GM20000 (cell line): ENCODE measurements at places on chromosomes 16 and 17.

DNA sequence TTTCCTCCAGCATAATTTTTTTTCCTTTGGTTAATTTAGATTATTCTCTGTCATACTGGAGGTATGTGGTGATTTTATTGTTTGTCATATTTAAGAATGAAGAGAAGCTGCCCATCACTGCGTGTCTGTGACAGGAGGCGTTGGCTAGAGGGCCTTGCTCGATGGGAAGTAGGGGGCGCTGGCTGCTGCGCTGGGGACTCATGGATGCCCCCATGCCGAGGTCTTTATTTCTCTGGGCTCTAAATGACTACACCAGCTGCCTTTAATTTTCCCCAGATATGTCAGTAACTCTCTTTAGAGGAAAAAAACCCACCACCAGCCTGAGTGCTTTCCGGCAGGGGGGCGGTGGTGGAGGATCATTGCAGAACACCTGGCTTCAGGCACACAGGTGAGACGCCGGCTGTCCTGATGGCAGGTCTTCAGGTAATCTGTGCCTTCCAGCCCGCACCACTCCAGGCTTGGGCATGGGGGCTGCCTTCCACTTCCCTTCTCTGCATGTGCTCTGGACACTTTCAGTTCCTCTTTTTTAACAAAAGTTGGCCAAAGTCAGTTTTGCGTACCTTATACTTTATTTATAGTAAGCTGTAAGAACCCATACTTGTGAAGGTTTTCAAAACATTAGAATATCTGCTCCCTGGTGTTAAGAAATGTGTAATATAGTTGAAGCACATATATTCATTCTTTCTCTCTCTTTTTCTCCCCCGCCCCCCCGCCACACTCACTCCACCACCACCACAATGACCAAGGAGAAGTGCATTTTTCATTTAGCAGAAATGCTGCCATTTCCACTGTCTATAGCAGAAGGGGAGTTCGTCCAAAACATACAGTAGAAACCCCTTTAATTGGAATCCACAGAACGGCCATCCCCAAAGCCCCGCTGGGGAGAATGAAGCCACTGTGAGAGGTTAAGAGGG lies 192.7 kb downstream of the RPTOR start:
- DNase-seq: peak; percentile 84

DNA sequence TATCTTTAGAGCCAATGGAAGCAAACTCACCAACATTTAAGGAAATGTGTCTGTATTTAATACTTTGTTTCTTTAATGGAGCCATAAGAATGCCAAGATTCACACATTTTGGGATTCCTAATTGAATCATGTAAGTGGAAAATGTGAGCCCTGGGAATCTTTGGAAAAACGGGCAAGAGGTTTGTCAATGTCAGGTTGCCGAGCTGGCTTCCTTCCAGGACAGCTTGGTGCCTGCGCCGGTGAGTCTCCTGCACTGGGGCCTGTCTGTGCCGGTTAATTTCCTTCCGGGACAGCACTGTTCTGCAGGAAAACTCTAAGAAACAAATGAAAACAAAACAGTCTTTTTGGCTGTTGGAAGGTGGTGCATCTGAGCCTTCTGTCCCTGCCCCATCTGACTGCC lies 210.6 kb downstream of the HAPSTR1 start:
- no peak for DNase-seq

DNA sequence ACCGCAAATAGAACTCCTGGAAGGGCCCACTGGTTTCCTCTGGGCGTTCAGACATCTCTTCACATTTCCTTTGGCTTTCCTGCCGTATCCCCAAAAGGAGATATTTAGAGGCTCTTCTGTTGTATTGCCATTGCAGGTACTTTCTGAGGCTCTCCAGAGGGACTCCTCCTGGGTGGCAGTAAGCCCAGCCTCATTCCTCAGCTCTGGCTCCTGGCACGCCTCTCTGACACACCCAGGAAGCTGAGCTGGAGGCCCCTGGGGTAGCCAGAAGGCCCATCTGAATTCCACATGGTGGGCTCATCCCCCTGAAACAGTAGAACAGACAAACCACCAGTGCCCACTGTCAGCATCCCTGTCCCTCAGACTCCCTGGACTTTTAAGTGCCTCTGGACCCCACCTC lies 206.7 kb downstream of the PARN start:
- no peak for DNase-seq

- no peak for DNase-seq
These were observed 17.2 kb downstream of the USP7 start for GRCh38 chr16:8946544-8946943.

- DNase-seq: no peak
These were observed 25.4 kb upstream of the KRT20 start for GRCh38 chr17:40910441-40910841.

DNA sequence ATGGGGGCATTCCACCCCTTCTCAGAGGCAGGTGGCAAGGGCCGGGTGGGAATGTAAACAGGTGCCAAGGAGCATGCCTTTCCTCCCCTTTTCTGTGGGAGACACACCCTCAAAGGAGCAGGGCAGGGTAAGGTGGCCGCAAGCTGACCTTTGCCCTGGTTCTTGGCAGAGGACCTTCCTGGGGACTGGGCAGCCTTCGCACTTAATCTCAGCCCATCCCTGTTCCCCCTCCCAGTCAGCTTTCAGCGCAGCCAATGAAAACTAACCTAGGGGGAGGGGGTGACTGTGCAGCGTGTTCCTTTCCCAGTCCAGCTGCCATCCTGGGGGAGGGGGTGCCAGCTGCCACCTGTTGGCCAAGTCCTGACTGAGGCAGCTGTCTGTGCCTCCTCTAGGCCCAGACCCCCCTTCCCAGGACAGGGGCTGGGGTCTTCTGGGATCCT lies 2.8 kb downstream of the TRAF4 start:
- DNase-seq: no peak

GRCh38 chr16:9380221-9380620 lies 288.8 kb downstream of the HAPSTR1 start:
- no peak for DNase-seq

DNA sequence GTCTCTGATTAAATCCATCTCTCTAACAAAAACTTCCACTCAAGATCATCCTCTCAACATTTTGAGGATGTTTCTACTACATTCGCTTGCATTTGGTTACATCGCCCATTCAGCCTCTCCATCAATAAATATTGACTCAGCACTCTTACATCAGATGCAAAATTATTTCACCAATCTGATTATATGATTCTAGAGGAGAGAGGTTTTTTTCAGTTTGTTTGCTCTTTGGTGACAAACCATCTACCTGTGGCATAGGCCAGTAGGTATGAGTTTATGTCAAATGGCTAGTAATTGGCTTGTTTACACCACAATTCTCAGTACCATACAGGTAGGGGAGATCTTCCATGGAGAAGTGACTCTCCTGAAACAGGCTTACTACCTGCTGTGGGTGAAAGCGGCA lies 52.3 kb downstream of the TOX3 start:
- DNase-seq: no peak

- no peak for DNase-seq
These were observed 64.5 kb downstream of the BANP start for GRCh38 chr16:88015806-88016140.

DNA sequence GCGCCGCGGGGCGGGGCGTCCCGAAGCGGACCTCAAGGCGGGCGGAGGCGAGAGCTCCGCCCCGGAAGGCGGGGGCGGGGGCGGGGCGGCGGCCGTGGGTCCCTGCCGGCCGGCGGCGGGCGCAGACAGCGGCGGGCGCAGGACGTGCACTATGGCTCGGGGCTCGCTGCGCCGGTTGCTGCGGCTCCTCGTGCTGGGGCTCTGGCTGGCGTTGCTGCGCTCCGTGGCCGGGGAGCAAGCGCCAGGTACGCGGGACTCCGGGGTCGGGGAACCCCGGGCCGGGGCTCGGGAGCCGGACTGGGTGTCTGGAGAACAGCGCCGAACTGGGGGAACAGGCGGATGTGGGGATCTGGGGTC lies at the start of gene TNFRSF12A:
Gene TNFRSF12A (plus strand): TSS at position 122 of the 357 bp plus-strand sequence. CDS start 30 bp downstream, at position 152.
- DNase-seq: peak; percentile 95

DNA sequence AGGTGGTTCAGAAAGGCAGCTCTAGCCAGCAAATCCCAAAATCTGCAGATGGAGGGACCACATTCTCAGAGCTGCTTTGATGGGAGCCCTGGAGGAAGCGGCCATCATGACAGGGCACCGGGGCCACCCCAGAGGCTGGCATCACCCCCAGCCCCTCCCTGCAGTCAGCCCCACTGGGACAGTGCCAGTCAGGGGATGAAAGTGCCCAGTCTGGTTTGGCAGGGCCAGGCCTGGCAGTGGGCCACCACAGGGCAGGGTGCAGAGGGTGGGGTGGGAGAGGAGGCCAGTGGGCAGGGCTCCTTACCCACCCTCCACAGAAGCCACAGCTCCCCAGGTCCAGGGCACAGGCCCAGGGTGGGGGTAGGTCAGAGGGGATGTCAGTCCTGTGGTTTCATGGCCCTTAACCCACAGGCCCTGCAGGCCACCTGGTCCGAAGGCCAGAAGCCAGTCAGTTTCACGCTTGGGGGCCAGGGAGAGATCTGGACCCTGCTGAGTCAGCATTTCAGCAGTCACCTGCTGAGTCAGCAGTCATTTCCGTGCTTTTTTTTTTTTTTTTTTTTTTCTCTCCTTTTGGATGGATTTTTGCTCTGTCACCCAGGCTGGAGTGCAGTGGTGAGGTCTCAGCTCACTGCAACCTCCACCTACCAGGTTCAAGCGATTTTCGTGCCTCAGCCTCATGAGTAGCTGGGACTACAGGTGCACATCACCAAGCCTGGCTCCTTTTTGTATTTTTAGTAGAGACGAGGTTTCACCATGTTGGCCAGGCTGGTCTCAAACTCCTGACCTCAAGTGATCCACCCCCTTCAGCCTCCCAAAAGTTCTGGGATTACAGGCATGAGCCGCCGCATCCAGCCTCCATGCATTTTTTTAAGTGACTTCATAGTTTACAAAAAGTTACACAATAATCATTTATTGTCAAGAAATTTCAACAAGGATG lies 10.4 kb downstream of the SLC25A10 start:
- no peak for DNase-seq

DNA sequence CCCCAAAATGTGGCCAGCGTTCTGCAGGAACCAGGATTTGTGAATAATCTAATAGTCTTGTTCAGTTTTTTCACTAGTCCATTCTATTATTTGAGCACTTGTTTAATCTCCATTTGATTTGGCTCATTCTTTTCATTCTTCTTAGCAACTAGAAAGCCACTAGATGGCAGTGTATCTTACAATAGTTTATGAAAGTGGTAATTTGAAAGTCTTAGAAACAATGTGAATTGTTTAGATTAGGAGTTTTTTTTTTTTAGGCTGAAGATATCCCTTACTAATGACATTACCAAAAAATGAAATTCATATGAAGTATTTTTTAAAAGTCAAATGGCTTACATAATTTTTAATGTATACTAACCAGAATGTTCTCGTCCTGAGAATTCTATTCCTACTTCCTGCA lies 6.7 kb downstream of the ERI2 start:
- no peak for DNase-seq

DNA sequence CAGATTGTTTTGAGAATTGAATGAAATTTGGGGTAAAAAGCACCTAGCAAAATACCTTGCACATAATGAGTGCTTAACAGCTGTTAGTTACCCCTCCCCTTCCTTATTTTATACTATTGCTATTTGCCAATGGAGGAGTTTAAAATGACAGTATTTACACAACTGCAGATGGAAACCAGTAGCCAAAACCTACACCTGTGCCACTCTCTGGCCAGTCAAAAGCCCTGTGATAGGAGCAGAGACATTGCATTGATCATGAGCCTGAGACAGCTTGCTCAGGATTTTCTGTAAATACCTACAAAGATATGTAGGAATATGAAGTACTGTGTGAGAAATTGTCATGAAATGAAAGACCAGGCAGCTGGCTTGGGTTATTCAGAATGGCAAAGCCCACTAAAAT lies 115.3 kb upstream of the HLF start:
- no peak for DNase-seq

DNA sequence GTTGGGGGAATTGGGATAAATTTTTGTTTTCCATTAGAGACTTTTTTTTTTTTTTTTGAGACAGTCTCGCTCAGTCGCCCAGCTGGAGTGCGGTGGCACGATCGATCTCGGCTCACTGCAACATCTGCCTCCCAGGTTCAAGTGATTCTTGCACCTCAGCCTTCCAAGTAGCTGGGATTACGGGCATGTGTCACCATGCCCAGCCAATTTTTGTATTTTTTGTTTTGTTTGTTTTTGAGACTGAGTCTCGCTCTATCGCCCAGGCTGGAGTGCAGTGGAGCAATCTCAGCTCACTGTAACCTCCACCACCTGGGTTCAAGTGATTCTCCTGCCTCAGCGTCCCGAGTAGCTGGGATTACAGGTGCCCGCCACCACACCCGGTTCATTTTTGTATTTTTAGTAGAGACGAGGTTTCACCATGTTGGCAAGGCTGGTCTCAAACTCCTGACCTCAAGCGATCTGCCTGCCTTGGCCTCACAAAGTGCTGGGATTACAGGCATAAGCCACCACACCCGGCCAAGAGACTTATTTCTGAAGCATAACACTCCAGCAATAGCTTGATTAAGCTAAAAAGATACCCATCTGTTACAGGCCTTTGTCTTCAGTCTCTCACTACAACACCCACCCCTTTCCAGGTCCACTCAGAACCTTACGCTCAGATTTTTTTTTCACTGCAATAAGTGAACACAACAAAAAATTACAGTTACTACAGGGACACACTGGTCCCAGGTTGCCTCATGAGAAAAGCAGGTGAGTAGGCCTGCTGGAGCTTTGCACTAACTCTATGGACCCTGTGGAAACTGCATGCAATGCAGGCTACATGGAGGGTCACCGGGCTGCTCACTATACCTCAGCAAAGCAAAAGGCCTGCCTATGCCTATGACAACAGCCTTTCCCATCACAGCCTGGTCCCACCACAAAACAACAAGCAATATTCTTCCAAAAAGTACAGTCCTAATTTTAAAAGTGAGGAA lies 34.6 kb downstream of the KANSL1 start:
- DNase-seq: no peak

DNA sequence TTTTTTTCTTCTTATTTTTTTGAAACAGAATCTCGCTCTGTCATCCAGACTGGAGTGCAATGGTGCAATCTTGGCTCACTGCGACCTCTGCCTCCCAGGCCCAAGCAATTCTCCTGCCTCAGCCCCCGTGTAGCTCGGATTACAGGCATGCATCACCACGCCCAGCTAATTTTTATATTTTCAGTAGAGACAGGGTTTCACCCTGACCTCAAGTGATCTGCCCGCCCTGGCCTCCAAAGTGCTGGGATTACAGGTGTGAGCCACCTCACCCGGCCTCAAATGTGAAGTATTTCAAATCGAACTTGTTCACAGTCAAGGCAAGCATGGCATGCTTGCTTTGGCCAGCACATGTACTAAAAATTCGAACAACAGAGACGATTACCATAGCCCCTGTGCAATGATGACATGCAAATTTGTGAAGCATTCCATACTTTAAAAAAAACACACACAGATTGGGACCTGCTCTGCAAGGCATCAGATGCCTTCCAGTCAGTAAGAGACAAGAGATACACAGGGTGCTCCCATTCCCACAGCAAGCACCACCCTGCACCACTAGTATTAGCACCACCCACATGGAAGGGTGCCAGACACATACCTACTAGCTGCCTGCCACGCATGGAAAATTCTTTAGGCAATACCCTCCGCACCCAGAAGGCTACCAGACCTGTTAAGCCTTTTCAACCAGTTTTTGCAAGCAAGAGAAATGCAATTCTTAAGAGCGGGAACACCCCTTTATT lies 47.2 kb downstream of the ANKRD11 start:
- no peak for DNase-seq

GRCh38 chr17:74249590-74250270 lies 24.3 kb upstream of the DNAI2 start:
- DNase-seq: no peak

GRCh38 chr17:29131814-29132682 lies 48.1 kb downstream of the MYO18A start:
- no peak for DNase-seq
